ENCODE measurements at places on chromosomes 7 and 10. TPM values are rescaled to one million over a fixed set of nuclear protein-coding genes. Genes with fewer than 3 reads are reported as not detected.
A peak's percentile ranks its signal among the peaks of the same experiment; 100 is the strongest.

- no peak for DNase-seq
Observed at GRCh38 chr7:116357781-116358670, 141.5 kb upstream of the CAV2 start.

- peak; percentile 2 for DNase-seq
Observed at GRCh38 chr7:44489955-44490350, 505 bp downstream of the NUDCD3 start.

GRCh38 chr10:110646417-110647135, 2.4 kb downstream of the RBM20 start:
- DNase-seq: no peak

KNDC1 gene
- total RNA-seq: 4.0 TPM

PPRC1 gene
- 68.3 TPM for total RNA-seq

DNA sequence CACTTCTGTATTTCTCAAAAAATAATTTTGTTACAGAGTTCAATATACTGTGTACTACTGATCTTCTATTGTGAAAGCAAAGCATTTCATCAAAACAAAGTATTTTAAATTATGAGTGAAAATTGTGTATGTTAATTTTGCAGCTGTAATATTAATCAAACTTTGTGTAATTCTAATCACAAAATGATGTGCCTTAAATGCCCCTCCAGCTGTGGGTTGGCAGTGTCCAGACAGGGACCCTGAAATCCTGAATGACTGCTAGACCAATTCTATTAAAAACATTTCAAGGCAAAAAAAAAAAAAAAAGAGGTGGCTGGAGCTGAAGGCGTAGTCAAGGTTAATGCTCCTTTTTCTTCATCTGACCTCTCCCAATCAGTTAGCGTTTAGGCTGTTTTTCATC, 36.2 kb downstream of the SCD start:
- DNase-seq: no peak

- DNase-seq: no peak
Observed at GRCh38 chr10:46268076-46268881, 18.5 kb upstream of the ANTXRL start.

- no peak for DNase-seq
Observed at GRCh38 chr7:30920021-30920583, 8.4 kb downstream of the AQP1 start.

MAGI2 gene
- 10.0 TPM for total RNA-seq

DNA sequence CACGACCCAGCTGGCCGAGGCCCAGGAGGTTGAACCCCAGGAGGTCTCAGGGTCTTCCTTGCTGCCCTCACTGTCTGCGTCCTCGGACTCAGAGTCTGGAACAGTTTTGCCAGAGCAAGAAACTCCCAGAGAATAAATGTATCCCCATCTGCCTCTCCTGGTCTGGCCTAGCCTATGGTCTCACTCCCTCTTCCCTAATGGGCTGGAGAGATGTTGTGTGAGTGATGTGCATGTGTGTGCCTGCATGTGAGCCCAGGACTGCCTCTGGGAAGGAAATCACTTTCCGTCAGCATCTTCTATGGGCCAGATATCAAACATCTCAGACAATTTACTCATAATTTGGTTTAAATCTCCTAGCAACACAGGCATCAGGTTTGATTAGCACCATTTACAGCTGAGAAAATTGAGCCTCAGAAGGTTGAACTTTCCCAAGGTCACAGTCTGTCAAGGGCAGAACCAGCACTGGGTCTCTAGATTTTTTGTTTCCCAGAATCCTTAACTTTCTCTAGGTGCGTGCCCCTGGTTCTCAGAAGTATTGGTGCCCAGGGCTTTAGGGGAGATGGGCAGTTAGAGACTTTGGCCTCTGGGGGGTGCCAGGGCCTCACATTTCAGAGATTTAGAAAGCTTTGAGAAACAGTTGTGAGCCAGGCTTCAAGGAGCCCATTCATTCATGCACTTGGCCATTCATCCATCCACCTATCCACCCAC, 4.9 kb downstream of the TMEM270 start:
- no peak for DNase-seq

DNA sequence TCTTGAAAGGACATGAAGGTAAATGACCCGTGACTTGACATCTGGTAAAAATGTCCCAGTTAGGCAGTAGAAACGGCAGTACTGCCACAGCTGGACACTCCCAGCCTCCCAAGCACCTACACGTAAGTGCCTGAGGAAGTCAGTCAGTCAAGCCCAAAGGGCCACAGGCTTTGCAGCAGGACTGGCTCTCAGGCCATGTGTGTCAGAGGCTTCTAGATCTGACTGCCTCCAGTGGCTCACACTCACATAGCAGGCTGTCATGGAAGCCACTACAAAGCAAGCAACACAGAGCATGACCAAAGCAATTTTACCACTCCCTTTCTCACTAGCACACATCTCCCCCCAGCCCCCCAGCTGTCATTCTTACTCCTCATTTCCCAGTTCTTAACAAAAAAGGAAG, 17.8 kb upstream of the CCNJ start:
- no peak for DNase-seq

- peak; percentile 46 for DNase-seq
Observed at GRCh38 chr7:5282543-5283316, at the start of gene SLC29A4. Gene SLC29A4 (plus strand): TSS chr7:5282943. CDS start chr7:5287817, 4,874 bp downstream.

- no peak for DNase-seq
Observed at GRCh38 chr10:112805701-112806100, 144.3 kb upstream of the TCF7L2 start.

- DNase-seq: no peak
Observed at GRCh38 chr10:70135684-70136083, 3.1 kb upstream of the AIFM2 start.

GRCh38 chr10:117175215-117175900, 21.9 kb upstream of the KCNK18 start:
- no peak for DNase-seq

DNA sequence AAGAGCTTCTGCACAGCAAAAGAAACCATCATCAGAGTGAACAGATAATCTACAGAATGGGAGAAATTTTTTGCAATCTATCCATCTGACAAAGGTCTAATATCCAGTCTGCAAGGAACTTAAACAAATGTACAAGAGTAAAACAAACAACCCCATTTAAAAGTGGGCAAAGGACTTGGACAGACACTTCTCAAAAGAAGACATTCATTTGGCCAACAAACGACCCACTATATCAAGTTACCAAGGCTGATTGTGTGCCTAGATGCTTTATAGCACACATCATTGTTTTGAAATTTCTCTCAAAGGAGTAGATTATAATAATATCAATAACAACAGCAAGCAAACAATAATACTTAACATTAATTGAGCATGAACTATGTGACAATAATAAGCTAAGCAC, 117.1 kb downstream of the TFPI2 start:
- no peak for DNase-seq

DNA sequence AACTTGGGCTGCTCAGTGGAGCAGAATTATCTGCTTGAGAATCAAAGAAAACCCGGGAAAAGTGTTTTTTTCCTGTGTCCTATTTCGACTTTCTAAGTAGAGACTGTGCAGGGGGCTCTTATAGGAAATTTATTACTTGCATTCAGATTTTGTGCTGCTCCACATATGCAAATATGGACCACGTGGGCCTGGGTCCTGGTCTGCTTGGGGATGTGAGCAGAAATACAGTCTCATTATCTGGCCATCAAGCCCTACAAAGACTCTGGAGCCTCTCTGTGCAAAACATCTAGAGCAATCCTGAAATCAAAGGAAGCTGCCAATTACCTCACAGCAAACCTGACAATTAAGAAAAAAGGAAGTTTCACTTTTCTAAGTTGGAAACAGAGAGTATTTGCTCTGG, 216.9 kb downstream of the LRMDA start:
- DNase-seq: no peak

ZNF775 gene
- 16.5 TPM for total RNA-seq

- DNase-seq: no peak
Observed at GRCh38 chr7:90828601-90829000, 232.5 kb downstream of the CDK14 start.

GRCh38 chr10:75865413-75866299, 434.2 kb downstream of the LRMDA start:
- no peak for DNase-seq

DNA sequence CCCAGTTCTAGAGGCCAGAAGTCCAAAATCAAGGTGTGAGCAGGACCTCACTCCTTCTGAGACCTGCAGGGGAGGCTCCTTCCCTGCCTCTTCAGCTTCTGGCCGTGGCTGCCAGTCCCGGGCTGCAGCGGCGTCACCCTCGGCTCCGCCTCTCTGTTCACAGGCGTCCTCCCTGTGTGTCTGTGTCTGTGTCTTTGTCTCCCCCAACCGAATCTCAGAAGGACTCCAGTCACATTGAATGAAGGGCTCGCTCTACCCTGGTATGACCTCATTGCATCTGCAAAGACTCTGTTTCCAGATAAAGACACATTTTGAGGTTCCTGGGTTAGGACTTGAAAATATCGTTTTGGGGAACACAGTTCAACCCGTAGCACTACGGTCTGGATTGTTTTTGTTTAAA, 33.1 kb upstream of the GALNT11 start:
- peak; percentile 41 for DNase-seq

CYP2E1 gene
- total RNA-seq: 0.49 TPM

- DNase-seq: no peak
Observed at GRCh38 chr10:57955076-57955475, 312.6 kb downstream of the IPMK start.

- DNase-seq: no peak
Observed at GRCh38 chr10:30830315-30831230, 201.0 kb upstream of the LYZL2 start.

FXYD4 gene
- total RNA-seq: not detected

All from neural crest cell (in vitro differentiated cells).